ENCODE measurements at places on chromosomes 12 and 14.
A peak's percentile ranks its signal among the peaks of the same experiment; 100 is the strongest.

GRCh38 chr12:118432812-118433545 is 56.6 kb downstream of the SUDS3 start:
- no peak for DNase-seq

DNA sequence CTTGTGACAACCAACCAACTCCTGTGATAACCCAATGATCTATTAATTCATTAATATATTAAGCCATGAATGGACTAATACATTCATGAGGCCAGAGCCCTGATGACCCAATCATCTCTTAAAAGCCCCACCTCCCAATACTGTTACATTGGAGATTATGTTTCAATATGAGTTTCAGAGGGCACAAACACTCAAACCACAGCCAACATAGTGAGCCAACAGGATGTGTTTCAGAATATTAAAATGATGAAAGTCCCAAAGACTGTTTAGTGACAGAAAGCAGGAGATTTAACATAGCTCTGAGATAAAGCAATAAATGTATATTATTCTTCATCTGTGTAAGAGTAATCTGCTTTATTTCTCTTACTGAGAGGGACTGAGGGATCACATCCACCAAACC is 71.7 kb downstream of the PTPRO start:
- DNase-seq: no peak

- DNase-seq: peak; percentile 35
Observed at GRCh38 chr12:22415342-22416309, 81.1 kb upstream of the ST8SIA1 start.

DNA sequence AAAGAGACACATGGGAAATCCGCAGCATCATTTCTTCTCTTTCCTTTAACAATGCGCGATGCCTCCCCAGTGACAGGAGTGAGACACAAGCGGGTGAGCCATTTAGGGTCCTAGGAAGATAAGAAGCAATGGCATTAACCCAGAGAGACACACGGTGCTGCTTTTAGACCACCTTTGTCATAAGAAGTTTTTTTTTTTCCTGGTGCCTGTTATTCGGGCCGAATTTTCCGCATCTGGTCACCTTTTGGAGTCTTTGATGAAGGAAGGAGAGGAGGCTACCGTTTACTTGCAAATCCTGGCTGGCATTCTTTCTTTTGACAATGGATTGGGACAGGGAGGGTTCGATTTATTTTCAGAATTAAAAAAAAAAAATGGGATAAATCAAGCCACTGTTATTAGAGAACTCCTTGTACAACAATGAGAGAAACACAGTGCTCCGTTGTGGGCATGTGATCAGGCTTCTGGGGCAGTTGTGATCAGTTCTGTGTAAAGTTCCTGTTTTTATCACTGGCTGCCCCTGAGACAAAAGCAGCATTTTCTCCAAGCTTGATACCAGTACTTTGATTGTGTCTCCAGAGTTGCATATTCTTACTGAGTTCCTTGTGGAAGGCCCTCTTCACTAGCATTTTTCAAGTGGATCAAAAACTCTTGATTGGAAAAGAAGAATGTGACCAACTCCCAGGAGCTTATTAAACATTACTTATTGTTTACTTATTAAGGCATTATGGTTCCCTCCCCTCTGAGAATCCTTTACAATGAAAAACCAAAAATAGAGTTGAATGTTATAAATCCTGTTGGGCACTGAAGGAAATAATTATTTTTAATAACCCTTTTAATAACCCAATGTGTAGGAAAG is 1.1 kb downstream of the DIP2B start:
- DNase-seq: no peak

- DNase-seq: no peak
Observed at GRCh38 chr12:88303335-88303734, 161.2 kb downstream of the TMTC3 start.
